Hypothalamus (tissue), 51 donors: ENCODE measurements at places on chromosomes 4 and X.

DNA sequence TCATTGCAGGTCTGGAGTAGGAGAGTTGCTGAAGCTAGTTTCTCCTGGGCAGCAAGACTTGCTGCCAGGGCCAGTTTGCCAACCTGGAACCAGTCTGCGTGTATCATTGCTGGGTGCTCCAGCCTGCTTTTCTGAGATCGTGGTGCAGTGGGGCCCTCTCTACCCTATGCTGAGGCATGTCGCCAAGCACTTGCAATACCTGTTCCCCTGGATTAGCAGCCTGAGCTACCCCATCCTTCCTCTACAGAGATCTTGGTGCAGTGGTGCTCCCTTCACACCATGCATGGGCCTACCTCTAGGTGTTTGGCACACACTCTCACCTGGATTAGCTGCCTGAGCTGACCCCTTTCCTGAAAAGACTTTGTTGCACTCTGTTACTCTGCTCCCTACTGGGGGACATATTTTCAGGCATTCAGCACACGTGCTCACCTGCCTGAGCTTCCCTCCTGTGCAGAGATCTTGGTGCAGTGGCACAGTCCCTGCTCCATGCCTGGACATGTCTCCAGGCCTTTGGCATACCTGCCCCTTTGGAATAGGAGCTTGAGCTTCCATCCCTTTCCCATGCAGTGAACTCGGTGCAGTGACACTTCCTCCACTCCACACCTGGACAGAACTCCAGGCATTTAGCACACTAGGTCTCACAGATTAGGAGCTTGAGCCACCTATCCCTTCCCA lies 133.7 kb upstream of the CXCL13 start:
- DNase-seq: no peak

DNA sequence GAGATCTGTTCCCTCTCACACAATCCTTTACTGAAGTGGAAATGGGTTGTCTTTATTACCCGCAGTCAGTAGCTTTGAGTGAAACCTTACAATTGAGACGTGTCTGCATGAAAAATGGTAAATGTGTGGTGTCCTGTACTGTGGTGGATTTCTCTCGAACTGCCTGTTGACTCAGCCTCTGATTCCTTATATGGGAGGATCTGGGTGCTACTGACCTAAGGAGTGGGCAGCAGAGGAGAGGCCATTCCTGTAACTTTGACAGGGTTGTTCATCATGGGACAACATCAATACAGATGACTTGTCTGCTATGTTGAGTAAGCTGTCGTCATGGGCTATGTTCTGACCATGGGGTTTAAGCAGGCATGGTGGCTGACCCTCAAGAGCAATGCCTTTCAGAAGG lies 159.6 kb upstream of the WDR1 start:
- DNase-seq: no peak

DNA sequence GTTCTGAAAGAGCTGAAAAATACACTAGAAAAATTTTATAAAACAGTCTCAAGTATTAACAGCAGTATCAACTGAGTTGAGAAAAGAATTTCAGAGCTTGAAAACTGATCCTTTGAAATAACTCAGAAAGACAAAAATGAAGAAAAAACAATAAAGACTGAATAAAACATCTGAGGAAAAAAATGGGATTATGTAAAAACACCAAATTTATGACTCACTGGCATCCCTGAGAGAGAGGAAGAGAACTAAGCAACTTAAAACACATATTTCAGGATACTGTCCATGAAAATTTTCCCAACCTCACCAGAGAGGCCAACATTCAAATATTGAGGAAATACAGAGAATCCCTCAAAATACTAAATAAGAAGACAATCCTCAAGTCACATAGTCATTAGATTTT lies 22.9 kb downstream of the PABPC4L start:
- no peak for DNase-seq

DNA sequence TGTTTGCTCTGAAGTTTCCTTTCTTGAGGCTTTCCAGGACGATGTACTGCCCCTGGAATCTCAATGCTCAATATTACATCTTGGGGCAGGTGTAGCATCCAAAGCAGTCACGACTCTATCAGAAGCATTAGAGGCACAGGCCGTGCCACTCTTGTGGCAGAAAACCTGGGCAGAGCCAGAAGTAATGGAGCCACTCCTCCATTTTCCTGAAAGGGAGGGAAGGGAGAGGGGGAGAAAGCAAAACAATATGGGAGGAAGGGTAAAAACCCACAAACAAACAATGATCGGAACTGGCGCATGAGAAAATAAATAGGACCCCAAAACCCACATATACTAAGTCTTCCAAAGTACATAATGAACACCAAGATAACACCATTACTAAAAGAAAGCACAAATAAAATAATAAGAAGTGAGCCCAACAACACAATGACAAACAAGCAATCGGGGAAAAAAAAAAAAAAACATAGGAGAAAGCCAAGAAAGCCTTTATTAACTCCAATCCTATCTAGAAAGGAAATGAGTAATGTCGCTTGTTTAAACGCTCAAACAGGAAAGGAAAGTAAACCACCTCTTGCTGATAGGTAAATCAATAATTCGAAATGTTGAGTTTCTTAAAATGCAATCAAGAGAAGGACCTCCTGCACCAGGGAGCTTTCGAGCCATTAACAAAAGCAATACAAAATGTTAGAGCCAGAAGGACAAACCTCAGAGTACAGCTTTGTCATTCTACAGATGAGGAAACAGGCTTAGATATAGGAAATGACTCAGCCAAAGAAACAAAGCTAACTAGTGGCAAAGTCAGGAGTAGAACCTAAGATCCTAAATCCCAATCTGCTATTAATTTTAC lies 117.4 kb downstream of the ATRX start:
- DNase-seq: no peak

GRCh38 chr4:48767055-48767929 lies 12.8 kb downstream of the FRYL start:
- DNase-seq: no peak

- DNase-seq: no peak
These were observed 138.1 kb downstream of the KDM6A start for GRCh38 chrX:45011131-45011530.

- no peak for DNase-seq
These were observed 285.0 kb upstream of the BOD1L1 start for GRCh38 chr4:13912436-13912925.

- no peak for DNase-seq
These were observed 13.5 kb upstream of the NKX1-1 start for GRCh38 chr4:1419708-1420107.

DNA sequence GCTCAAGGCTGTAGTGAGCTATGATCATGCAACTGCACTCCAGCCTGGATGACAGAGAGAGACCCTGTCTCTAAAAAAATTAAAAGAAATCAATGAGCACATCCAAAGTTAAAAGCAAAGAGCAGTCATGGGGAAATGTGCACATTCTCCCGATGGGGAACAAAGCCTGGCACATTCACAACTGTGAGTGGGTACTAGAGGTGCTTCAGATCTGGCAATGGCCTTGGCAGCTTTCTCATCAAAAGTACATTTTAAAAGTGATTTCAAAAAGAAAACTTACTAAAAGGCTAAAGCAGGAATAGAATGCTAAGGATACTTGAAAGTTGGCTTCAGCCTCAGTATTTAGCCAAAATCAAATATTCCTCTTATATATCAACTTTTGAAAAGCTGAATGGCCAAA lies 145.9 kb upstream of the MAOA start:
- no peak for DNase-seq

DNA sequence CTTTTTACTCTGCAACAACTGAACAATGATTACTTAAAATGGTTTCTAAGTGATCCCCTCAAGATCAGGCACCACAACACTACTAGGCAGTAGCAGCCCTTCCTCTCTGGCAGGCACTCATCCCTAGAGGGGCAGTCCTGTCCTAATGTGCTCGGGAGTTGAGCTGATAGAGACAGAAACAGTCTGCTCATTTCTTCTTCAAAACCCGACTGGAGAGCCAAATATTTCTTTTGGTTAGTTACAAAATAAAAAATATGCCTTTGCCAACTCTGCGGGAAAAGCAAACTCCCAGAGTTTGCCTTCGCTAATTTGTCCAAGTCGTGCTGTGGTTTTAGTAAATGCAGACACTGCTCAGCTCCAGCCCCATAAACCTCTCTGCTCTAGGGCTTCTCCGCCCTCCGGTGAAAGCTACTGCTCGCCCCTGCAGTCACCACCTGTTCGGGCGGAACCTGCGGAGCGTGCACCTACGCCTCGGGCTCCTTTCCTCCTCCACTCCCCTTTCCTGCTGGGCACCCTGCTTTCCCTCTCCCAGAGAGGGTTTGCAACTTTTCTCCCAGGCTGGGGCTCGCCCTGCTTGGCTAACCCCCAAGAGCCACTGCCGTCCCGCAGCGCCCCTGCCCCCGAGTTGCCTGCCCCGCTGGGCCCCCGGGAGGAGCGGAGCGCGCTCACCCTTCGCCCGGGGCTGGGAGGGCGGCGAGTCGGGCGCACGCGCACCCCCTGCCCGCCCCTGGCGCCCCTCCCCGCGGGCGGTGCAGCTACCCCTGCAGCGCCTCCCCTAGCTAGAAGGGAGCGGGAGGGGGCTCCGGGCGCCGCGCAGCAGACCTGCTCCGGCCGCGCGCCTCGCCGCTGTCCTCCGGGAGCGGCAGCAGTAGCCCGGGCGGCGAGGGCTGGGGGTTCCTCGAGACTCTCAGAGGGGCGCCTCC lies at the start of gene NPNT:
Gene NPNT, plus strand, starts transcription at position 812 of the 923 bp plus-strand sequence. CDS start 182 bp downstream, outside the sequence.
- DNase-seq: no peak

GRCh38 chrX:31449965-31450364 lies 378.1 kb upstream of the FTHL17 start:
- DNase-seq: no peak

- DNase-seq: no peak
These were observed 147.1 kb downstream of the NHS start for GRCh38 chrX:17521871-17522693.

DNA sequence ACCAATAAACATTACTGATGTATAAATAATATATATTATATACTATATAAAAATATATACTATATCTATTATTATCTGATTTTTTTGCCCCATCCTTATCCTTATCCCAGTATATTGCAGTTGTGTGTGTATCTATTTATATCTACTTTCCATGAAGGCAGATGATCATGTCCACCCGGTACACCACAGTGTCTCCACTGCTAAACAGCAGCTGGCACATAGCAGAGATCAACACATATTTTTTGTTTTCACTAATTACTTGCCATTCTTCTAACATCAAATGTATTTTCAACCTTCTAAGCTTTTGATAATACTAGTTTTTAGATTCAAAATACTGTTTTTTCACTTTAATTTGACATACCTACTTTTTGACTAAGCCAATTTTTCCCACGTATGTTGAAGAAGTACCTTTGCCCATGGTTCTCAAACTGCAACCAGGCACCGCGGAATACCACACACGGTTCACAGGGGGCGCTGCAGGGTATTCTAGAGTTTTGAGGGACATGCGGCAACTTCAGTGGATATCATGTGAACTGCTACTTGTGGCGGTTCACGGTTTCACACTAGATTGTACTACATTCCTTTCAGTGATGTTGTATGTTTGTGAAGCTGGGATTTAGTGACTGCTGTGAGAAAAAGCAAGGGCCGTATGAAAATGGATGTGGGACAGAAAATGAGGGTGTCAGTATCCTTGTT lies 182.5 kb upstream of the NPY2R start:
- no peak for DNase-seq

GRCh38 chr4:10026485-10026884 lies 5.2 kb upstream of the SLC2A9 start:
- DNase-seq: no peak

GRCh38 chrX:18591834-18592233 lies 80.1 kb downstream of the RS1 start:
- DNase-seq: no peak

DNA sequence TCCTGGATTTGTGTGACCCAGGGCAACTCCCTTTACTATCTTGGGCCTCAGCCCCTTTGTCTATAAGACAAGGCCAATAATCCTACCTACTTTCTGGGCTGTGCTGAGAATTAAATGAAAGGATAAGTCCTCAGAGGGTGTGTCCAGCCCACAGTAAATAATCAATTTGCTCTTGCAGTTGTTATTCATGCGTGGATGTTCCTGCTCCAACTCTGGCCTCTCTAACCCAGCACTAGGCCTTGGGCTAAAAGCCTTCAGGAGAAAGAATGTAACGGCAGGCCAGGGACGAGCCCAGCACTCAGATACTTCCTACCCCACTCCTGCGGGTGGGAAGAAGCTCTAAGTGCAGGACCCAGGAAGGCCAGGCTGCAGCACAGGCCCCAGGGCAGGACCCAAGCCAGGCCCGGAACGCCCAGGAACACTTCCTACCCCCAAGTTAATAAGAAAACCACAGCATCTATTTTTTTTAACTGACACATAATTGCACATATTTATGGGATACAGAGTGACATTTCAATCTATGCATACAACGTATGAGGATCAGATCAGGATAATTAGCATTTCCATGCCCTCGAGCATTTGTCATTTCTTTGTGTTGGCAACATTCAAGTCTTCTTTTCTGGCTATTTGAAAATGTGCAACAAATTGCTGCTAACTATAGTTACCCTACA lies 179.6 kb upstream of the RBPJ start:
- DNase-seq: no peak

GRCh38 chr4:153804722-153805121 lies 15.8 kb upstream of the SFRP2 start:
- DNase-seq: no peak

DNA sequence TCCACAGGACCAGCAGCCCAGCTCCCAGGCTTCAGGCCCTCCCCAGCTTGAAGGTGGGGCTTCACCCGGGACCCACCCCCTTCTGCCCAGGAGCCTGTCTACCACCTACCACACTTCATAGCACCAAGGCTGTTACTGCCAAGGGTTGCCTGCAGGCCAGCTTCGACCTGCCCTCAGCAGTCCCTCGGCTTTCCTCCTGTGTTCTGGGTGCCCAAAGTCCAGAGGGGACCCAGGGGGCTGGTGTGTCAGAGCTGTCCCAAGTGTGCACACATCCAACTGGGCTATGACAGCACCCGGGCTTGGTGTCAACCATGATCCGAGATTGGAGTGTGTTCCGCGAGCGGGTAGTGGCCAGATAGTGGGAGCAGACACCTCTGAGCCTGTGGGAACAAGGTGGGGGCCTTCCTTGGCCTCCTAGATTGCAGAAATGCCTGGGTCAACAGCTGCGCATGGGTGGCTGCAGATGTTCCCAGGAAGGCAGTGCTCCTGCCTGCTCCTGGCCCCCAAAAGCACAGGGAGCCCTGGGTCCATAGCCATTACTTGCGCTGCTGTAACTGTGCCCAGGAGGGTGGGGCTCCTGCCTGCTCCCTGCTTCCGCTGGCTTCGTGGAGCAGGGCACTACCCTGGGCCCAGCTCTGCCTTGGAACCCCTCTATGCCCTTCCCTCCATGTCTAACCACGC lies 16.8 kb downstream of the SULT1B1 start:
- DNase-seq: no peak
